Ammon's horn (tissue), 1 donor: ENCODE measurements at places on chromosomes 4 and X.

DNA sequence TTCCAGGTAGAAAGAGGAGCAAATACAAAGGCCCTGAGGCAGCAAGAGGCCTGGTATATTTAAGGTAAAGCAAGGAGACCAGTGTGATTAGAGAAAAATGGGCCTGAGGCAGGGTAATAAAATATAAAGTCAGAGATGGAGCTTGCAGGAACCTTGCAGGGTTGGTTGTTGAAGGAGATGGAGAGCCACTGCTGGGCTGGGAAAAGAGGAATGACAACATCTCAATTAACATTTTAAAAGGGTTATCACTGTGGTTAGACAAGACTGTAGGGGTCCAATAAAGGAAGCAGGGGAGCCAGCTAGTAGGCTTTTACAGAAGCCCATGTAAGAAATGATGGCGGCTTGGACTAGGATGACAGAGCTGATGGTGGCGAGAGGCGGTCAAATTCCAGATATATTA is 205.5 kb upstream of the MBNL3 start:
- no peak for DNase-seq

- no peak for DNase-seq
Measured at GRCh38 chr4:80587871-80588385, 252.4 kb downstream of the CFAP299 start.

DNA sequence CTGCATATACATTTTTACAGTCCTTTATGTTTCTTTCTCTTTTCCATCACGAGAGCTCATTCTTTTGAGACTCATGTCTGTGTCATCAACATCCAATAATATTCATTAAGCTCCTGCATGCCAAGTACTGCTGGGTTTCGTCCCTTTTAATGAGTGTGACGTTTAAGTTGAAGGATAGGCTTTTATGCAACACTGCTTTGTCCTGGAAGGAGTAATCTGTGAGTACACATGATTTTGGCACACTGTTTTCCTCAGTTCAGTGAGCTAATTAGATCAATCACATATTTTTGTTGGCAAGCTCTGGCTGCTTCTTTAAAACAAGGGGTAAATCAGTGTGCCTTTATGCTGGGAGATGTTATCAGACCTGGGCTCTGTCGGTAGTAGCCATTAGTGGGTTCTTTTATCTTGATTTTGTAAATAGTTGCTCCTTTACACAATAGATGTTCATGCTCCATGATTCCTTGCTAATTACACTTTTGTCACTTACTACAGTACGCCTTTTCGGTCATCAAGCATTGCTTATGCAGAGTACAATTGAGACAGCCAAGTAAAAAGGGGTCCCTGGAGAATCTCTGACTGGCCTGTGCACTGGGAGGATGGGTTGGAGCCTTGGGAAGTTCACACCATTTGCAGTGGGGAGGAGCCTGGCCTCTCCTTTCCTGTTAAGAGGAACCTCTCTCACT is 132.6 kb downstream of the FHIP1A start:
- DNase-seq, result no peak

DNA sequence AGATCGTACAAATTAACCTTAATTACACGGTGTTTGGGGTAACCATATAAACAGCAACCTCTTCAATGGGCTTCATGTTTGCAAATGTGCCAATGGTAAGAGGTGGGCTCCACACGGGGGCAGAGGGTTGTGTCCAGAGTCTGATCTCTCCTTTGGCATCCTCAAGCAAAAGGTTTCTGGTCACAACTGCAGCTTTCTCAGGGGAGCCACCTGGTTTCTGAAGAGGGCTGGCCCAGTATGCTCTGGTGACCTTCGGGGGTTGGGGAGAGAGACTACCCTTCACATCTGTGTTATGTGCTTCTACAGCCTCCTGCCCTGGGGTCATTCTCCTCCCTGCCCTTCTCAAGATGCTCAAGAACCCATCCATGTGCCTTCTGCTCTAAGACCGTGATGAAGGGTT is 259.6 kb downstream of the CRLF2 start:
- DNase-seq, result no peak

GRCh38 chr4:173504181-173504503 is 25.9 kb downstream of the HAND2 start:
- no peak for DNase-seq

GRCh38 chr4:148248824-148249223 is 193.4 kb downstream of the NR3C2 start:
- no peak for DNase-seq

DNA sequence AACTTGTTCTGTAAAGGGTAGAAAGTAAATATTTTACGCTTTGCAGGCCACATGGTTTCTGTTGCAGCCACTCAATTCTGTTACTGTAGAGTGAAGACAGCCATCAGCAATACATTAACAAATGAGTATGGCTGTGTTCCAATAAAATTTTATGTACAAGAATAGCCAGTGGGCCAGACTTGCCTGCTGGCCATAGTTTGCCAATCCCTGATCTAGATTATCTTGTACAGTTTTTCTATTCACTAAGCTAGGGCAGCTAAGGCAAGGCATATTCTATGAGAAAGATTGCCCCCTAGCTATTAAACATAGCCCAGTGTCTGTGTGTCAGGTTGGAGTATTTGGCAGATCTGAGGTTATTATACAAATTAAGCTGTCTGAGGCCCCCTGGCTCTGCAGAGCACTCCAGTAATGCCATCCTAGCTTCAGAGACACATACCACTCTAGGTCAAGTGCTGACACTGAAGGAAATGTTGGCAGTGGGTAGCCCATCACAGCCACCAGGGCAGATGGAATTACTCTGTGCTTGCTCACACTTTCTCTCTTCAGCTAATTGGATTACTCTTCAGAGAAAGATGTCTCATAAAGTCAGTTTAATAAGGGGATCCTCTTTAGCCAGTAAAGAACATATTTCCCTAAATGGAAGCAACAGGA is 40.7 kb downstream of the MTTP start:
- DNase-seq, result no peak

GRCh38 chr4:123848606-123849005 is 452.0 kb downstream of the SPRY1 start:
- DNase-seq, result no peak

DNA sequence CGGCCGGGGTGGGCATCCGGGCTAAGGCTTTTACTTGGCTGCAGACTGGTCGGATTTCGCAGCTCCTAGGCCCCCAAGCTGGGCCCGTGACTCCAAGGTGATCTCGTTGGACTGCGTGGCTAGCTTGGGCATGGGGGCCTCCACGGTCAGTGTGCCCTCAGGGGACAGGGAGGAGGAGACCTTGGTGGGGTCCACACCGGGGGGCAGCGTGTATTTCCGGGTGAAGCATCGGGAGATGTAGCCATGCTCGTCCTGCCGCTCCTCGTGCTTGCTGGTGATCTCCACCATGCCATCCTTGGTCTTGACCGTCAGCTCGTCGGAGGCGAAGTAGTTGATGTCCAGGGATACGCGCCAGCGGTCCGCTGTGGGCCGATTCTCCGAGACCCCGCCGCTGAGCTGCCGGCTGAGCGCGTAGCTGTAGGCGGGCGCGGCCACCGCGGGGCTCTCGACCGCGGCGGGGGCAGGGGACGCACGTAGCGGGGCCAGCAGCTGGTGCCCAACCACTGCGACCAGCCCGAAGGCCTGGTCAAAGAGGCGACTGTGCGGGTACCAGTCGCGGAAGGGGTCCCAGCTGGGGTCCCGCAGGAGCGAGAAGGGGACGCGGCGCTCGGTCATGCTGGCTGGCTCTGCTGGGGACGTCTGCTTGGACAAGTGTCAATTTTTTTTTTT is 881 bp upstream of the CACNA1F start:
- no peak for DNase-seq

DNA sequence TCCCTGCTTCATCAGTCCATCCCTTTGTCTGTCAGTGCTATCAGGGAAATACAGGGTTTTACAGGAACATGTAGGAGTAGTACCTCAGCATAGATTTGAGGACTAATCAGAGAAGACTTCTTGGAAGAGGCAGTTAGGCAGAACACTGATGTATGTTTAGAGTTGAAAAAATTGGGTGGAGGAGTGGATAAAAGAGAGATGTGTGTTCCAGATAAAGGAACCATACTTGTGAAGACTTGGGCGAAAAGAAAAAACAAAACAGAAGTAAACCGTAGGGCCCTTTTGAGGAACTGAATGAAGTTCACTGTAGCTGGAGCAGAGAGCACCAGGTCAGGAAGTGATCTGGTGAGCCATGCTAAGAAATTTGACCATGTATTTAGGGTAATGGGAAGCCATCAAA is 32.3 kb downstream of the AFF1 start:
- DNase-seq, result no peak

DNA sequence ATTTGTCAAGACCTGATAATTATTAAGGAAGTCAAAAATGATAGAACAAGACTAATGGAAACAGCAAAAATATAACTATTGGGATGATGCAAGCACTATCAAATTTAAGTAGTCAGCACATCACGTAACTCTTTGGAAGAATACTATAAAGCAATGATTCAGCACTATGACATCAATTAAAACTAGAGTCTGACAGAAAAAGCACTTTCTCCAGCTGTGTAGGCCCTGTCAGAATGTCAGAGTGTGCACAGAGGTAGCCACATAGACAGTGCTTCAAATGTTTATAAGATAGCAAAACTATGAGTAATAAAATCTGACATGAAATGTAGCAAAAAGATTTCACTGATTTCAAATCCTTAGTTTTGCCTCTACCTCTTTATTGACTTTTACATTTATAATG is 1226.6 kb upstream of the ADGRL3 start:
- no peak for DNase-seq

DNA sequence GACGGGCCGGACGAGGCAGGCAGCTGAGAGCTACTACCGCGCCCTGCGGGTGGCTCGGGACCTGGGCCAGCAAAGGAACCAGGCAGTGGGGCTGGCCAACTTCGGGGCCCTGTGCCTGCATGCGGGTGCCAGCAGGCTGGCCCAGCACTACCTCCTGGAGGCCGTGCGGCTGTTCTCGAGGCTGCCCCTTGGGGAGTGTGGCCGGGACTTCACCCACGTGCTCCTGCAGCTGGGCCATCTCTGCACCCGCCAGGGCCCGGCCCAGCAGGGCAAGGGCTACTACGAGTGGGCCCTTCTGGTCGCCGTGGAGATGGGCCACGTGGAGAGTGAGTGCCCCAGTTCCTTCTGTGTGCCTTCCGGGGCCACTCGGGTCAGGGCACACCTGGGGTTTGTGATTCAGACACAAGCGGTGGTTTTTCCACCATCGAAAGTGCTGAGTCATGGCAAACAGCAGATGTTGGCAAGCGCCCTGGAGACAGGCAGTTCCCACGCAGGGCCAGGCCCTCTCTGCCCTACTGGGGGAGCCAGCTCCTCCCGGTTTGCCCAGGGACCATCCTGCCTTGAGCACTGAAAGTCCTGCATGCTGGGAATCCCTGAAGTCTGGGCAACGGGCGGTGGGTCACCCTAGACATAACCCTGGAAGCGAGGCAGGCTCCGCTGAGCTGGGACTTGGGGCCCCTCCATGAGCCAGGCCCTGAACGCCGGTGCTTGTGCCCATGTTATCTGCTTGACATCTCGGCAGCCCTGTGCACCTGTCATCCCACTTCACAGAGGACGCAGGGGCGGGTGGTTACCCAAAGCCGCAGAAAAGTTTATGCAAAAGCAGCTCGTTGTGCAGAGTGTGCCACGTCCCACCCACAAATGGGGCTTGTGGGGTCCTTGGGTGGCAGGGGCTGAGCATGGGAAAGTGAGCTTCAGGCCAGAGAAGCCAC is 29.5 kb downstream of the SH3TC1 start:
- peak; percentile 76 for DNase-seq

DNA sequence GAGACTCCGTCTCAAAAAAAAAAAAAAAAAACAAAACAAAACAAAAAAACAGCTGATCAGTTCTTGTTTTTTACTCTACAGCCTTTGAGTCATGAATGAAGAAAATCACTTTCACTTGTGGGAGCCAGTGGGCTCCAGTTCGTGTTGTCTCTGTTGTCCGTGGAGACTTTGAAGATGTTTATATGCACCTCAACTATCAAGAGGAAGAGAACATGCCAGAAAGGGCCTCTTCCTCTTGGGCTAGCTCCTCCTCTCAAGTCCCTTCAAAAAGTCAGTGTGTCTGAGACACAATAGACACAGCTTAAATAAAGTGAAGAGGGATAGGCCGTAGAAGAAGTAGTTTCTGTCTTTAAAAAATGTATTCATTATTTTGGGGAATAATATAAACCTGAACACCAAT is 182.7 kb downstream of the KDR start:
- no peak for DNase-seq

- no peak for DNase-seq
Measured at GRCh38 chrX:43717161-43717560, 61.1 kb downstream of the MAOA start.

GRCh38 chrX:65642914-65643491 is 24.5 kb upstream of the MSN start:
- no peak for DNase-seq

- peak; percentile 31 for DNase-seq
Measured at GRCh38 chrX:72245461-72246089, 6.7 kb upstream of the ERCC6L start.

GRCh38 chrX:22095856-22096255 is 63.7 kb downstream of the PHEX start:
- no peak for DNase-seq

- DNase-seq, result no peak
Measured at GRCh38 chr4:173910891-173911290, 372.6 kb downstream of the FBXO8 start.

DNA sequence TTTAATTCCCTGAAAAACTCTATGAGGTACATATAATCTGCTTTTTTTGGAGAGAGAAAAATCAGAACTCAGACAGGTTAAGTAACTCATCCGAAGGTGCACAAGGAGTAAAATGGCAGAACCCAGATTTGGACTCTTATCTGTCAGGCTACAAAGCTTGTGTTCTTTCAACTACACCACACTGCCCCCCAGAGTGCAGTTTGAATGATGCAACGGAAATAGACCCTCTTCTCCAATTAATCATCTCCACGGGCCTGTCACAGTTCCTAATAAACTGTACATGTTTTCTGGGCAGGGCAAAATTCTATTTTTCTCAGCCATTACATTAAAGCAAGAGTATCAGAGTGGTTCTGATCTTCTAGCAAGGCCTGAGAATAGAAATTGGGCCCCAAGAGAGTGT is 35.3 kb upstream of the DCX start:
- peak; percentile 19 for DNase-seq

DNA sequence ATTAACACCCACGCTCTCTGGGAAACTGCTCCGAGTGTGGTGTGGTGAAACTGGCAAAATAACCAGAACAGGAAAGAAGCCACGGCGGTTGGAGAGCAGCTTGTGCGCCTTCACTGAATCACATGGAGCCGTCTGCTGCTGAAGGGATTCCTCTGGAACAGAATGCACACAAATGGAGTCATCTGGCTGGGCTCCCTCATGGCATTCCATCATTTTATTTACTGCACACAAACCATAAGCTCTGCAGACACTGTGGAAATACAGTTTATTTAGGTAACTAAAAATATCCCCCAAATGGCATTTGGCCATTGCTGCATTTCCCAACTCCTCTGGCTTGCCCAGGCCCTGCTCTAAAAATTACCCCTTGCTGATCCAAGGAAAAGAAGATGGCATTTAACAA is 187.0 kb upstream of the S100G start:
- DNase-seq, result peak; percentile 24
